ENCODE measurements at places on chromosomes 12 and 14.

- no peak for DNase-seq
These were observed at the start of gene DTX3 for GRCh38 chr12:57604454-57604991. Gene DTX3, plus strand, starts transcription at chr12:57604824. Its CDS starts 1,694 bp downstream, at chr12:57606518.

DNA sequence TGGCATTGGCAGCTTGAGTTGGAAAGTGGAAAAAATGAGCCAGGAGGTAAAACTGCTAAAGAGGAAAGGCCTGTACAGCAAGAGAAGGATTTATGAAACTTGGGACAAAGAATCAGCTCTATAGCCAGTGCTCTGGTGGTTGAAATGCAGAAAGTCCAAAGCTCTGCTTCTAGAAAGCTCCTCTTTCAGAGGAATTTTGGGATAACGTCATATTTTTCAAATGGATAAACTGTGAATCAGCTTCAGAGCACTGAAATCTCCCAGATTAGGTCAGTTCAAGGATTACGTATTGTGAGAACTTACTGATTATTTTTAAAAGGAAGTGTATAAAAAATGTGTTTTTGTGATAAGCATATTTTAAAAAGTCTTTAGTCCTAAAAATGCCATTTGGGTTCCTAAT, 203.1 kb upstream of the CNOT2 start:
- no peak for DNase-seq

GRCh38 chr12:13071305-13072280, 27.4 kb downstream of the FAM234B start:
- DNase-seq = no peak

DNA sequence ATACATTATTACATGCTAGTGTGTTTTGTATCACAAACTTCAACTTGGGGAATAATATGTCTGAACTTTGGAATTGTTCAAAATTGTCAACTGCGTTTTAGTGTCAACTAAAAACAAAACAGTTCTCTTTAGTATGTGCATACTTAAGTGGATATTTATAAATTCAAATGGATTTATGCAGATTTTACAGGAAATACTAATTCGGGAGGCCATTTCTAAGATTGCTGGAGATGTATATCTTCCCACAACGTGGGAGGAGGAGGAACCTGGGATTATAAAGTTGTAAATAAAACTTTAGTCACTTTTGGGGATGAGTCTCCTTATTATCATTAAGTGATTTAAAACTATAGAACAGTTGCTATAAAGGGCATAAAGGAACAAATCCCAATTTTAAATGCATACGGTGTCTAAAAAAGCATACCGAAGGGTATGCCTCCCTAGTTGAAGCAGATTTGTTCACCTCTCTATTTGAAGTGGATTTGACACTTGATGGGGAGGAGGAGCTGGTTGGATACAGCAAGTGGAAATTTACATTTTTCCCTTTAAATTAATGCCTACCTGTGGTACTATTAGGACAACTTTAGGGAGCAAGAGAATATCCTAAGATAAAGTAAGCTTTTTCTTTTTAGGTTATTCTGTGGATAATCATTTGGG, 2.7 kb downstream of the PDE3A start:
- no peak for DNase-seq

DNA sequence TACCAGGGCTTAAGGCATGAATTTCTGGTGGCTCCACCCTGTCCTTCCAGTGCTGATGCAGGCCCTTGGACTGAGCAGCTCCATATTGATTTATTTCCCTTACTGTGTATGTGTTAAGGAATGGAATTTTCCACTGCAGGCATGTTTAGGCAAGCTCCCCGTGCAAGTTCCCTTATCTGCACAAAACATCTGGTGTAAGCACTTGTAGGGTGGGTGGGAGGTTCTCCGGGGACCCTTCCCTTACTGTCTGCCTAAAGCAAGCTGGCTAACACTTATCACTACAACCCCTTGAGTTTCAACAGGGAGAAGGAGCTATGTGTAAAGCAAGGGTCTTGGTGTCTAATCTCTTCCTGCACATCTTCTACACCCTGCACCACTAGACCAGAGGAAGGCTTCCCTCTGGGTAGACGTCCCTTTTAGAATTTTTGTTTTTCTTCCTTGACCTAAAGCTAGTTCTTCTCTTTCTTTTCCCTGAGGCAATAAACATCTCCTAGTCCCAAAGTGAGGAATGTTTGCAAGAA, 22.0 kb upstream of the DRAM1 start:
- DNase-seq = no peak

DNA sequence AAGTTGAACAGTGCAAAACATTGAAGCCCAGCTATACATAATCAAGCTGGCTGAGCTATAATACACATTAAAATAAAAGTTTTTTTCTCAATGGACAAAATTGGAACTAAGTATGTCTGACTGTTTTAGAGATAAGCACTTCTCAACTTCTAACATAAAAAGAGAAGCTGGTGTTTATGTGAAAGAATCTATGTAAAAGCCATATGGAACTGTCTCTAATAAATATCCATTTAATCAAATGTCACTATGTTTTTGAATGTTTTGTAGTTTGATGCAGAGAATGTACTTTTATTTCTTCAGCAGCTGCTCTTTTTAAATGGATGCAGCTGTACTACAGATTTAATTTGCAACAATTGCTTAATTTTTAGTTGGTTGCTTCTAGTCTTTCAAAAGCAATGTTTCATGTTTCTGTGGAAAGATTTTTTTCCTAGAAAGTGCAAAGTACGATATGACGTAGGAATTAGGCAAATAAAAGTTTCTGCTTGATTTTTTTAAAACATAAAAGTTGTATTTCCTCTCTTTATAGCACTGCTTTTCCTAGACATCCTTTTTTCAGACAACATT, 114.2 kb downstream of the PDE3A start:
- DNase-seq = no peak

DNA sequence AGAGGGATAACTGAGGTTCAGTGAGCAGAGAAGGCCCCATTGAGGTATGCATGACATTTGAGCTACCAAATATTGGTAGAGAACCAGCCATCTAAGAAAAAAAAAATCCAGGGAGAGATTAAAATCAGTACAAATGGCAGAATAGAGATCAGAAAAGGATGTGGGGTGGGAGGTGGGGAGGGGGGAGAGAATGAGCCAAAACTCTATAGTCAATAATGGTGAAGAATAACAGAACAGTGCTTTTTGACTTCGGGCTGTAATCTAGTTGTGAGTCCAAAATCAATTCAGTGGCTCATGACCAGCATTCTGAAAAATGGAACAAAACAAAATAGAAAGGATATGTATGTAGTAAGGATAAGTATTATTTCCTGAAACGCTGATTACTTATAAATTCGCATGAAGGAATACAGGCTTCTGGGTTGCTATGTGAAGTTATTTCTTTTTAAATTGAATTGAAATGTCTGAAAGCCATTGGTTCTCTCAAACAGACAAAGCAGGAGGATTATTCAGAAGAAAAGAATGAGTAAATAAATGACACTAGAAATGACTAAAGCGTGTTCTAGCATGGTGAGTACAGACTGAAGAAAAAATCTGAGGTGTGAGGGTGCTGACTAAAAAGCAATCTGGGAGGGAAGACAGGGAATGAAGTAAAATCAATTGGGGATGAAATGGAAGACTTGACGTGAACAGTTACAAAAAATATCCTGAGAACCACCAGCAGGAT, 72.4 kb downstream of the ATP2B1 start:
- DNase-seq = no peak

- no peak for DNase-seq
These were observed 157.4 kb upstream of the ARID2 start for GRCh38 chr12:45572114-45572513.

DNA sequence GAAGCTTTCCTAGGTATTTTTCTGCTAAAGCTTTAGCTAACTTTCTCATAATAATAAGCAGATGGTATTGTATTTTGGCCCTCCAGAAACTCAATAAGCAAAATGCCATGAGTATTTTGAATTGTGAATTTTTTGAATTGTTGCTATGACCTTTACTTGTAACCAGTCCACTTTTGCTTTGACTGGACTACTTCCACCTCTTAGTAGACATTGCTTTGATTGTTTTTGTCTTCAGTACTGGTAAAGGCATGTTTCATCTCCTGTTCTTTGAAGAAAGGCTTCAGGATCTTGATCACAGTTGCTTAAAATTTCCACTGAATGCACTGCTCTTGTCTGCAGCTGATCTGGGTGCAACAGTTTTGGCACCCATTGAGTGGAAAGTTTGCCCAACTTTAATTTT, 102.3 kb downstream of the TRMT5 start:
- no peak for DNase-seq

DNA sequence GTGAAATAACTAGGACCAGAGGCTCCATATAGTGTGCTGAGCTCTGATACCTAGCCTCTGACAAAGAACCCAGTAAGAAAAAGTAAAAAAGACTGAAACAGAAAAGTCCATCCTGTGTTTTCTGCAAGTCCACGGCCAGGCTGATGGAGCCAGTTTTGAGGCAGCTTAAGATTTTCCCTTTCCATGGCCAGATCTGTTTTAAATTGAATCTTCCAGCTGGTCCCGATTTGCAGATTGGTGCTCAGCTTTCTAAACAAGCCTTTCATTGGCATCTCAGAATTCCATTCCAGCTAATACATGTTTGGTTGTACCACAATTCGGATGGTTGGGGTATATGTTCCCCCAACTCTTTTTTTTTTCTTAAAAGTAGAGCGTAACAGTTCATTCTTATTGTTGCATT, 152.0 kb downstream of the DACT1 start:
- DNase-seq = no peak

DNA sequence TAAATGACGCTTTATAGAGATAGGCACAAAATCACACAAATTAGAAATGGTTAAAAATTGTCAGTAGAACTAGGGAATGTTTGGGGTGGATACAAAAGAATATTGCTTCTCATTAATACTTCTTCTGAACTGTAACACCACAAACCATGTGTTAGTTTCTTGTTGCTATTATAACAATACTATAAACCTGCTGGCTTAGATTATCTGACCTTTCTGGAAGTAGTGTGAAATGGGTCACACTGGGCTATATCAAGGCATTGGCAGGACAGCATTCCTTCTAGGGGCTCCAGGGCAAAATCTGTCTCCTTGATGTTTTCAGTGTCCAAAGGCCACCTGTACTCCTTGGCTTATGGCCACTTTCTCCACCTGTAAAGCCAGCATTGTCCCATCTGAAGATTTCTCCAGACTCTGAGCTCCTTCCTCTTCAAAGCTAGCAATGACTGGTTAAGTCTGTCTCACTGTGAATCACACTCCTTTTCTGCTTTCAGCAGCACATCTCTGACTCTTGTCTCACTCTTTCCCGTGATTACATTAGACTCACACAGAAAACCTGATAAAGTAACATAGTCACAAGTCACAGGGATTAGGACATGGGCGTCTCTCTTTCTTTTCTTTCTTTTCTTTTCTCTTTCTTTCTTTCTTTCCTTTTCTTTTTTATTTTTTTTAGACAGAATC, 86.3 kb downstream of the SLC15A4 start:
- DNase-seq = no peak

- no peak for DNase-seq
These were observed 1.8 kb upstream of the RCOR1 start for GRCh38 chr14:102590667-102591099.

DNA sequence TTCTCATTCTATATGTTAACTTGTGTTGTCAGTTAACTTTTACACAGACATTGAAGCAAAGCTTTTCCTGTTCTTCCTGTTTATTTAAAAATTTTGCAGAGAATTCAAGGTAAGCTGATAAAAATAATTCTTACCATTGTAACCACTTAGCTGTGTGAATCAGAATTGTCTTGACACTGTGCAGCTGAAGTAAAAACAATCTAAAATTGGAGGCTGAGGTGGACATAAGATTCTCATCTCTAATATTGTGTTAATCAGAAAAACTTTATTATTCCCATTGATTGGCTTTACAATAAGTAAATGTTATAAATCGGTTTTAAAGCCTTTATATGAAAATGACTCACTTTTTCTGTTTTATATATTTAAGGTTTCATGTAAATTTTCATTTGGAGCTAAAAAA, 240.3 kb upstream of the PLEKHG7 start:
- no peak for DNase-seq

DNA sequence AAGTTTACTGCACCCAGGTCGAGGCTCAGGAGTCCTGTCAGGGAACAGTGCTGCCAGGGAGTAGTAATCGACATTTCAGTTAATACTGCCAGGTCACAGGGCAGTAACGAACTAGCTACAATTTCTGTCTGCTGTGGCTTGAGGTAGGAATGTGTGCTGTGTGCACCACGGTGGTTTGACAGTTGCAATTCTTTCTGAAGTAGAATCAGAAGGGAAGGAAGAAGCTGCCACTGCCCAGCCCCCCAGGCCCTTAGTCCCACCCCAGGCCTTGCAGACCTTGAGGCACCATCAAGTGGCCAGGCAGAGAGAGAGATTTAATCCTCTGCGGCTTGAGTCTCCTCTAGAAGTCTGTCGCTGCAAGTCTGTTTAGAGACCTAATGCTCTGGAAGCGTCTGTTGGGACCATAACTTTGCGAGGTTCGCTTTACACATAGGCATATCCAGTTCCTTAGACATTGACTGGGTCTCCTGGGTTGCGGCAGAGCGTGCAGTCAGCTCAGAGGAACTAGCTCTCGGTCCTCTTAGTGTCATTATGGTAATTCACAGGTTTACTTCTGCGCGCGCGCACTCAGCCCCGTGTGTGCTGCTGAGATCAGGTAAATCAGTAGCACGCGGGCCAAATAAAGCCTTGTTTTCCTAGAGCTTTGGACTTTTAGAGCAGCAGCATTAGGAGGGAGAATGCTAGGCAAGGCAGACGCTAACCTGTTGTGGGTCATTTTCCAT, 9.8 kb downstream of the NKX2-1 start:
- DNase-seq = no peak

GRCh38 chr12:124661341-124661740, 93.9 kb upstream of the NCOR2 start:
- DNase-seq = no peak

DNA sequence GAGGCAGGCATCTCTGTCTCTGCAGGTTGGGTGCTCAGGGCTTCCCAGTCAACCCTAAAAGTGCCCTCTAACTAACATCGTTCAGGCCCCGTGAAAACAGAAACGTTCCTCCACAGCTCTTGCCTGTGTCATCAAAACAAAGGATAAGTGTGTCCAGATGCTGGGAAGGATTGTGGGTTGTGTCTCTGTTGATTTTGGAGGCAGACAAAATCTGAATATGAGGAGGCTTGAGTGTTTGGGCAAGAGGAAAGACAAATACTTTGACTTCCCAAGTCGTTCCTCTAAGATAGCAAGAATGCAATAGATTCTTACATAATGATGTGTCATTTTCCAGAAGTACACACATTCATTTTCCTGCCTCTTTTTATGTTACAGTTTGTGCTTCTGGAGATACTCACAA, 52.9 kb downstream of the SERPINA3 start:
- DNase-seq = no peak

DNA sequence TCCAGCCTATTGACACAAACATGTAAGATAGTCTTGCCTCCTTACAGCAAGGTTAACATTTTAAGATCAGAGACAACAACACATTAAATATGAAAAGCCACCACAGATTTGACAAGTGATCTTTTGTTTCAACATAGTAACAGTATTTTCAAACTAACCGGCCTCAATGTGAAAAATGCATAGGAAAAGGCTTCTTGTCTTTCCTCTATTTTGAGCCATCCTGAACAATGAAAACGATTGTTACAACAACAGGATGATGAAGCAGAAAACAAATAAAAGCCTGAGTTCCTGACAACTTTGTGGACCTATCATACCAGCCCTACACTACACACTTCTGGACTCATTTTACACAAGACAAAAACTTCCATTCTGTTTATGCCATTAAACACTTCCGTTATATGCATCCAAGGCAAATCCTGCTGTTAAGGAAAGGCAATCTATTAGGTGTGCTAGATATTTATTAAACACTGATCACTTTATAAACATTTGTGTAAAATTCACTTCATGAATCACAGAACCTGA, 37.3 kb downstream of the BAZ1A start:
- DNase-seq = no peak

GRCh38 chr14:34548472-34548981, 9.0 kb upstream of the EAPP start:
- DNase-seq = no peak

- no peak for DNase-seq
These were observed 8.1 kb upstream of the OR6C65 start for GRCh38 chr12:55392032-55392795.

- DNase-seq = no peak
These were observed 50.3 kb downstream of the CIT start for GRCh38 chr12:119826661-119827445.
